Aortic smooth muscle cell (primary cell): ENCODE measurements at places on chromosomes 2 and 18. TPM values are rescaled to one million over a fixed set of nuclear protein-coding genes. Genes with fewer than 3 reads are reported as not detected.

Gene TFPI
- total RNA-seq: 301 and 437 TPM in 2 replicates

Gene ALPP
- total RNA-seq: not detected in 2 replicates

Gene TTC31
- total RNA-seq: 9.4 and 11.5 TPM in 2 replicates

Gene TACR1
- not detected in 2 replicates for total RNA-seq

Gene FAM228B
- total RNA-seq: 6.6 and 9.9 TPM in 2 replicates

Gene FBXO36
- total RNA-seq: 2.4 and 2.5 TPM in 2 replicates

Gene MEP1B
- total RNA-seq: not detected in 2 replicates

Gene GALNT13
- 1.6 and 1.7 TPM in 2 replicates for total RNA-seq

Gene RELCH
- 46.9 and 52.6 TPM in 2 replicates for total RNA-seq

Gene SCLY
- 10.6 and 11.0 TPM in 2 replicates for total RNA-seq

Gene ALK
- total RNA-seq: 0.13 TPM in 1 of 2 replicates, not detected in the other

Gene ASPRV1
- 0.31 and 0.53 TPM in 2 replicates for total RNA-seq

Gene UGT1A10
- not detected in 2 replicates for total RNA-seq

Gene RAX
- not detected in 2 replicates for total RNA-seq

Gene TRPM8
- total RNA-seq: 0.53 TPM in 1 of 2 replicates, not detected in the other

Gene XRCC5
- total RNA-seq: 219 and 245 TPM in 2 replicates

Gene SP140
- 0.19 and 0.40 TPM in 2 replicates for total RNA-seq

Gene SERPINB2
- 2.4 and 19.8 TPM in 2 replicates for total RNA-seq

Gene RTKN
- total RNA-seq: 14.3 and 15.8 TPM in 2 replicates

Gene UPP2
- total RNA-seq: not detected in 2 replicates
